ENCODE measurements at places on chromosomes 1 and 21.

DNA sequence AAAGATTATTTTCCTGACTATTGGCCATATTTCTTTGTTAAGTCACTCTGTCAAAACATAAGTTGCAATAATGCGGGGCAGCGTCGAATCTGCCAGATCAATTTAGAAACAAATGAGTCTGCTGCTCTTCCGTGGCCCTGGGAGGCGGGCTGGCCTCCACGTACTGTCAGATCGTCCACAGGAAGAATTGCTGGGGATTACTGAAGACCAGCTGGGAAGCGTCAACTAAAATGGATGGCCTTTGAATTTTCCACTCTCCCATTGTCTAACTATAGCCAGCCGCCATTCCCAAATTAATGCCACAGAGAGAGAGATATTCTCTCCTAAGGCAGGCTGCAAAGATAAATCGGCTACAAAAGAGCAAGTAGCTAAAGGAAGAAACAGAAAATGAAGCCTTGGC is 560.2 kb downstream of the SMYD3 start:
- DNase-seq = no peak

- DNase-seq = no peak
These were observed 14.3 kb upstream of the EDN2 start for GRCh38 chr1:41498804-41499203.

DNA sequence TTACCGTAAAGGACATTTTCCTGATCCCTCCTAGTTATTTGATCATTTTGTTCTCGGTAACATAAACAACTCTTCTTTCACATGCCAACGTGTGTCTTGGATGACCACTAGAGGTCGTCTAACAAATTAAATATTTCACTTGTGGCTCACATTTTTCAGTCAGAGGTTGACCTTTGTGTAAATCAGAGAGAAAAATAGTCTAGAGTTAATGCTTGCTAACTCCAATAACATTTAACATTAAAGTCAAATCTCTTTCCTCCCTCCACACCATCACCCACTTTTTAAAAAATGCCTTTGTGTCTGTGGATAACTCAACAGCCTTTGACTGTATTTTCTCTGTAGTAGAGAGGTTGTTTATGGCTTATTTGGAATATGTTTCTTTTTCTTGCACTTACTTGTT is 220.5 kb upstream of the B3GALT2 start:
- peak; percentile 45 for DNase-seq

- DNase-seq = peak; percentile 17
These were observed 8.9 kb upstream of the RAB3GAP2 start for GRCh38 chr1:220281159-220281574.
